Mucosa of gallbladder (tissue), 1 donor: ENCODE measurements at places on chromosomes 6 and 20.

GRCh38 chr20:52889225-52889624 is 82.9 kb upstream of the TSHZ2 start:
- DNase-seq = no peak

DNA sequence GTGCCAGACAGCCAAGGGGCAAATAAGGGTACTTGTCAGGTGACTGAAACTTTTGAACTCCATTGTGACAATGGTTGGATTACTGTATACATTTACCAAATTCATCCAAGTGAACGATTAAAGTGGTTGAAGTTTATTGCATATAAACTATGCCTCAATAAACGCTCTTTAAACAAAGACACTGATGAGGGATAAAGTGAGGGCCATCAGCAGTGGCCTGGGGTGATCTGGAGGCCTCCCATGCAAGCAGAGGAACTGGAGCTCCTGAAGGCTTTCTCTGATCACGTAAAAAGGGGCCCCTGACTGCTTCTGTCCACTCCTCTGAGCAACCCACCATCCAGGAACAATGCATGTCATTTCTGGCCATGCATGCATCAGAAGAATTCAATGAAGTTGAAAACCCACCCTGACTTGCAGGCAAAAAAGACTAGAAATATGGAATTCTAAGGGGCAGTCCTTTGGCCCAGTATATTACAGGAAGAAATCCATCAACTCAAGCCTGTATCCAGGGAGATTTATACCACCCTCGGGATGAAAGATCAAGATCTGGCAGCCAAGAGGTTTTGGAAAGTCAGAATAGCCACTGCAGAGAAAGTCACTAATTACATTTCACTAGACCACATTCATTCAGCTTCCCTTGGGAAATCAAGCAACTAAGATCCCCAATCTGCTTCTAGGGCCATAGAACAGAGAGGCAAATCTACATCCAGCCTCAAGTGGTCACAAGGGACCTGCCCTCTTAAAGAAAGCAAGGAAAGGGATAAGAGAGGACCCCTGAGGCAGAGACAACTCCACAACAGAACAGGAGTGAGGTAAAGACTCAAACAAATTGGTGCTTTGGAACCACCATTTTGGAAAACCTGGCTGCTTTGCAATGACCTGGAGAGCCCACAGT is 31.7 kb upstream of the RAB22A start:
- DNase-seq = no peak

DNA sequence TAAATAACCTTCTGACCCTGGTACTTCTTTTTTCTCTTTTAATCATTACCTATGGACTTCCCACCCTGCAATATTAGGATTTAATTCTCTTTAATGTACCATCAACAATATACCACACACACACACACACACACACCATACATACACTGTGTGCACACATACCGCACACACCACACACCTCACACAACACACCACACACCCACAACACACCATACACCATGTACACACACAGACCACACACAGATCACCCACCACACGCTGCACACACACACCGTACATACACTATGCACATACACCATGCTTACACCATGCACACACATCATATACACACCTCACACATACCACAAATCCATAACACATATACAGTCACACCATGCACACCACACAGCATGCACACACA is 57.4 kb upstream of the MAP3K4 start:
- DNase-seq = no peak

DNA sequence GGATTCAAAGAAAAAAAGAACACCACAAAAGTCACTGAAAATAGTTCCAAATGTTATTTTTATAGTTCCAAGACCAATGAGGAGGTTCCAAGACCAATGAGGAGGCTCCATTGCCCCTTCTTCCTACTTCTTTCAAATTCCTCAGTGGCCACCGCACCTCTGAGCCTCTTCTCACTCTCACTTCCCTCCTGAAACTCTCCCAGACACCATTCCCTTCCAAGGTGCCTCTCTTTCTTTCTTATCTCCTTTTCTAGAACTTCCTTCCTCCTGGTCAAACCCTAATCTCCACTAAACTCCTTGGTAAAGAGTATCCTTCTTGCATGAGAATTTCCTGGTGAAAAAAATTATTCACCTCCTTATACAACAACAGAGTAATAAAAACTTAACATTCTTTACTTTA is 20.4 kb upstream of the MCUR1 start:
- DNase-seq = no peak

- DNase-seq = no peak
Measured at GRCh38 chr6:88536071-88536625, 370.0 kb upstream of the CNR1 start.

- DNase-seq = no peak
Measured at GRCh38 chr6:31405996-31406395, 2.6 kb downstream of the MICA start.

DNA sequence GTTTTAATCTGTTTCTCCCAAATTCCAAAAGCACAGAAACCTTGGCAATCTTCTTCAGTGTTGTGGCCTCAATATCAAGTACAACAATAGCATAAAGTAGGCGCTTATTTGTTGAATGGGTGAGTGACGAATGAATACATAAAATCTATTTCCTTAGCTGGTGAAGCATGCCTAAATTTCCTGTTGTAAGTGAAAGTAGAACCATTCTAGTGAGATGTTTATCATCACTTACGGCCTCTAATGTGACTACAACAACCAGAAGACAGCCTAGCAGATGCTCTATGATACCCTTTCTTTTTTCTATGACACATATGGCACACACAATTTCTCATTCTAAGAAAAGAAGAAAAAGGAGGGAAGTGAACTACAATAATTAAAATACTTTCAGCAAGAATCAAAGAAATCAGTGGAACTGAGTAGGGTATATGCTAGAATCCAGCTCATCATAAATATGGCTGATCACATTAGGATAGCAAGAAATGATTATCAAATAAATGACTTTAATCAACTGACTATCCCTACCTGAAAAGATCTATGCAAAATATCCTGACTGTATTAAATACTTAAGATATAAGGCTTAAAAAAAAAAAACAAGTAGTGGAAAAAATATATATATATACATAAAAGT is 67.4 kb downstream of the BTBD9 start:
- DNase-seq = no peak

GRCh38 chr6:85865420-85866369 is 223.0 kb upstream of the SYNCRIP start:
- peak; percentile 43 for DNase-seq

DNA sequence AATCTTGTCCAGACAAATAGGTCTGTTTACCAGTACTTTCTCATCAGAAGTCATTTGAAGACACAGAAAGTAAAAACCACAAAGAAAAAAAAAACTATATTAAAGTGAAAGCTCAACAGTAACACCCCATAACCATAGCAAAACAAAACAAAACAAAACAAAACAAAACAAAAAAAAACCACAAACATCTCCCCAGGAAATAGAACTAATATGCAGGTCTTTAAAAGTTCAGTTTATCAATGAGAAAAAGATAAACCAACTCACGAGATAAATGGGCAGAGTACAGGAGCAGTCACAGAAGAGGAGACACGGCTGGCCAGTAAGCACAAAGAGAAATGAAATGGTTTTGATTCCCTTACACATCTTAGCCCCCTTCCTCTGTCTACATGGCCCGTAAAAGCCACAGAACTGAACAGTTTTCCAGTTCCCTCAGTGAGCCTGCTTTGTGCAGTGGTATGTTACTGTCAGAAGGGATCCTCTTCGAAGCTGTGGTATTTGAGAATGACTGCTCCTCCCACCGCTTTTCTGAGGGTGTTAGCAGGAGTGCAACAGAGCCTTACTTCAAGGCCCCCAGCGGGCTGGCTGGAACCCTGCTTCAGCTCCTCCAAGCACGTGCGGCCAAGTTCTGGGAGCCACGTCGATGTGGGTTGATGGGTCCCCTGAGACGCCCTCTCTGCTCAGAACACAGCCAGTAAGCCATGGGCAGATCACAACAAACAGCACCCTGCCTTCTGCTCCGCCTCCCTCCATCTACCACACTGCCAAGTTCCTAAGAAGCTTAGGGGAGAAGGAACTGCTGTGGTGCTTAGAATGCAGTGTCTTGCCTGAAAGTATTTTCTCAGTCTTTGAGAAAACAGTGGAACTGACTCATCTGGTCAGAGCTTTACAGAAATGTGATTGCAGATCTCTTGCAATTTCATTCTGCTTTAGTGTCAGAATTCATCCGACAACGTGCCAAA is 14.0 kb downstream of the UST start:
- peak; percentile 54 for DNase-seq

- no peak for DNase-seq
Measured at GRCh38 chr20:2799271-2799670, 1.2 kb downstream of the CPXM1 start.

DNA sequence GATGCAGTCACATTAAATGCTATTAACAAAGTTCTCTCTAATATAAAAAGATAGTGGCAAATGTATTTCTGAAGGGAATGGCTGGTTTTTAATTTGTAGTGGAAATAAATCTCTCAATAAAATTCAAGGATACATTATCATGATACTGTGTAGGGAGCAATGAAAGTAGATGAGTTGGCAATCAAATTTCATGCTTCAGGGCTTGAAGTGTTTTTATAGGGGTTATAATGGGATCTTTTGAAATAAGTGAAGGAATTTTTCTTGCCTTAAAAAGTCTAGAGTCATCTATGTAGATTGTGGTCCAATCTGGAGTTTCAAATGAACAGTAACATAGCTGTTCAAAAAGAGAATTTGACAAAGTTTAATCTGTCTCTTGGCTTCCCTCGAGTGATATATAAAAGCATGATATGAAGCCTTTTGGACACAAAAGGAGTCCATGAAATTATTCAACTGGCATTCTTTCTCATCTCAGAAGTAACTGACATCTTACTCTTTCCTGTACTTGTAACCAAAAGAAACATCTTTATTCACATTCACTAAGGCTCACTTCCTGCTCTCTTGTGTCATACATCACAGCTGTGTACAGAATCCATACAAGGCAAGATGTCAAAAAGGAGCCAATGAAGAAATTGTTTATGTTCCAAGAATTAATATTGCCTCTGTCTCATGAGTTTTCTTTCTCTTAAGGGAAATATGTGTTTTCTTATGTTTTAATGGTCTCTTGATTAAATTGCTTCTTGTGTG is 591.0 kb upstream of the GJE1 start:
- DNase-seq = no peak

- no peak for DNase-seq
Measured at GRCh38 chr6:30795549-30796293, 51.4 kb upstream of the IER3 start.

DNA sequence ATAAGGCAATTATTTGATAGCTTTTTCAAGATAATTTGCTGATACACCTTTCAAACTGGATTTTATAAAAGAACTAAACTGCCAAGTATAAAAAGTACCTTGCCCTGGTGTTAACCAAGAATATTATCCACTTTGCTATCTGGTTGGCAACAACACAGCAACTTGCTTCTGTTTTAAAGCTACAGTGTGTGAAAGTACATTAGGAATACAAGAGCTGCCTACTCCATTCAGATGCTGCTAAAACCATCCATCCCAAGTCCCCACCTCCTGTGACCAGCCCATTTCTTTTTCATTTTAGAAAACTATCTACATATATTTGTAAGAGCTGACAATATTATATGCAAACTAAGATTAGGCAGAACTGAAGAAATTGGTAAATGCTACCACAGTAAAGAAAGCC is 12.8 kb downstream of the CLDN20 start:
- no peak for DNase-seq

DNA sequence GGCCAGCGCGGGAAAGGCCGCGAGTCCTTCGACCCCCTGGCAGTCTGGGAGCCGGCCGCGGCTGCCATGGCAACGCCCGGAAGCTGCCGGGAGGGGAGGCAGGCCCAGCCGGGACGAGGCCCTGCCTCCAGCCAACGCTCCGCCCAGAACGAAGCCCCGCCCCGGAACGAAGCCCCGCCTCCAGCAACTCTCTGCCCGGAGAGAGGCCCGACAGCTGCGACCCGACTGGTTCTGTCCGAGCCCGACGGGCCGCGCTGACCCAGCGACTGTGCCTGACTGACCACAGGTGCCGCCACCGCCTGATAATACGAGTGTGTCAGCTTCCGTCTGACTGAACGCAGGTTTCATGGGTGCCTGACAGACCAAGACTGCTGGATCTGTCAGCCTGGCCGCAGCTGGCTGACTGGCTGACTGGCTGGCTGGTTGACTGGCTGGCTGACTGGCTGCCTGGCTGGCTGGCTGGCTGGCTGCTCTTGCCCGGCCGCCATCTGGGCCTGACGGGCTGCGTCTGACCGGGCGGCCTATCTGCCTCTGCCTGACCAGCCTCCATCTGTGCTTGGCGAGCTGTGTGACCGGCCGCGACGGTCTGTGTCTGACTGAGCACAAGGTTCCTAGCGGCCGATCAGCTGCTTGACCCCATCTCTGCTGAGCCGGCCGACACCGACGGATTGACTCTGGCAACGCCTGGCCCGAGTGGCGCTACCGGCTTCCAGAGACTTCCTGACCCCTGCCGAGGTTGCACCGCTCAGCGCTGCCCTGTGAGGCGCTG is 89.7 kb upstream of the EPB41L1 start:
- DNase-seq = peak; percentile 96

DNA sequence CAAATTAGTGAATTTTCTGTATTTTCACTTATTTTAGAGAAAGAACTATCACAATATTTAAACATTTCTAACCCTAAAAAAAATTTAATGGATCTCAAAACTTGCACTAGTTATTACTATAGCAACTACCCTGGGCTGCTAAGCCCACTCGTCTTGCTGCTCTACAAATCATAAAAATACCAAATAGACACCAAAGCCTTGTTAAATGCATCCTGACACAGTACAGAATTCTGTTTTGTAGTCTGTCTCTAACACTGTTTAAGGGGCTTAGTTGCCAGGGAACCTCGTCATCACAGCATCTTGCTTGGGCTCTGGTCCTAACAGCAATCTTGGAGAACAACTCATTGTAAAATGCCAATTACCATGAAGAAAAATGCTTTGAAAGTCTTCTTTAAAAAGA is 56.9 kb upstream of the MBOAT1 start:
- no peak for DNase-seq

- DNase-seq = peak; percentile 81
Measured at GRCh38 chr20:3744806-3745685, 12.6 kb downstream of the HSPA12B start.

- peak; percentile 42 for DNase-seq
Measured at GRCh38 chr20:44728801-44729443, 13.8 kb downstream of the CCN5 start.

GRCh38 chr20:38649275-38649891 is 47.8 kb downstream of the ARHGAP40 start:
- DNase-seq = no peak

DNA sequence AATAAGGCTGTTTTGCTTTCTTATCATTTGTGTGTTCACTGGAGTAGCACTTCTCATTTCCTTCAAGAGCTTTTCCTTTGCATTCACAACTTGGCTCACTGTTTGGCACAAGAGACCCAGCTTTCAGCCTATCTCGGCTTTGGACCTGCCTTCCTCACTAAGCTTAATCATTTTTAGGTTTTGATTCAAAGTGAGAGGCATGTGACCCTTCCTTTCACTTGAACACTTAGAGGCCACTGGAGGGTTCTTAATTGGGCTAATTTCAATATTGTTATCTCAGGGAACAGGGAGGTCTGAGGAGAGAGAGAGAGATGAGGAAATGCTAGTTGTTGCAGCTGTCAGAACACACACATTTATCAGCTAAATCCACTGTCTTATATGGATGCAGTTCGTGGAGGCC is 82.9 kb upstream of the SCAF8 start:
- DNase-seq = no peak
